ENCODE measurements at places on chromosomes 1 and 21. TPM values are rescaled to one million over a fixed set of nuclear protein-coding genes. Genes with fewer than 3 reads are reported as not detected.

The RGS5 gene
- total RNA-seq = 1.3 TPM

The AURKAIP1 gene
- 60.4 TPM for total RNA-seq

DNA sequence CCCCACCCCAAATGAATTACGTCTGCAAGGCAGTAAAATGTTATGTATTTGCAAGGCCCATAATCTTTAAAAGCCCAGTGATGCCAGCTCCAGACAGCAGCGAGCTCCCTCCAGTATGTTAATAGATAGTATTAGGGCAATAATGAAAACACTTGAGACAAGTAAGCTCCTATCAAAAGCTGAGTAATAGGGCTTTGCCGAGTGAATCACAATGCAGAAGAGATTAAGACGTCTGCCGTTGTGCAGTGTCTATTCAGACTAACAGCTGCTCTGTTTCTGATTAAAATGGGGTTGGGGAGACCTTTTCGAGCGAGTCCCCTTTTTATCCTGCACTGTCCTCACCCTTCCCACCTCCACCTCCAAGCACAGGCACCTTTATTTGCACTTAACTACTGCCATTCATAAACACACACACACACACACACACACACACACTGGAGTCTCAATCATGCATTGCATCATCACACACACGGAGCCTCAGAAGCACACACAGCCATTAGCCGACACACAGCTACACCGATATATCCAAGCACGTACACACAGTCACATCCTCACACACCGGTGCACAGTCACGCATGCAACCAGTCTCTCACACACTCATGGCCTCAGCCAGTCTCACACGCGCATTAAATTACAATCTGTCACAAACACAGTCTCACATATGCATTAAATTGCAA, 46.0 kb upstream of the FOXO6 start:
- no peak for DNase-seq
- H3K4me3 ChIP-seq = no peak overlapping the region
- no peak overlapping the region for H3K27ac ChIP-seq

The OR2T33 gene
- not detected for total RNA-seq

GRCh38 chr1:163171826-163172225, 30.9 kb downstream of the RGS5 start:
- H3K36me3 ChIP-seq = no peaks in the 10 kb centered on the region
- H3K27ac ChIP-seq = no peak overlapping the region
- no peaks in the 10 kb centered on the region for H3K27me3 ChIP-seq
- DNase-seq = no peak
- H3K4me1 ChIP-seq = no peaks in the 10 kb centered on the region
- H3K4me3 ChIP-seq = no peak overlapping the region

DNA sequence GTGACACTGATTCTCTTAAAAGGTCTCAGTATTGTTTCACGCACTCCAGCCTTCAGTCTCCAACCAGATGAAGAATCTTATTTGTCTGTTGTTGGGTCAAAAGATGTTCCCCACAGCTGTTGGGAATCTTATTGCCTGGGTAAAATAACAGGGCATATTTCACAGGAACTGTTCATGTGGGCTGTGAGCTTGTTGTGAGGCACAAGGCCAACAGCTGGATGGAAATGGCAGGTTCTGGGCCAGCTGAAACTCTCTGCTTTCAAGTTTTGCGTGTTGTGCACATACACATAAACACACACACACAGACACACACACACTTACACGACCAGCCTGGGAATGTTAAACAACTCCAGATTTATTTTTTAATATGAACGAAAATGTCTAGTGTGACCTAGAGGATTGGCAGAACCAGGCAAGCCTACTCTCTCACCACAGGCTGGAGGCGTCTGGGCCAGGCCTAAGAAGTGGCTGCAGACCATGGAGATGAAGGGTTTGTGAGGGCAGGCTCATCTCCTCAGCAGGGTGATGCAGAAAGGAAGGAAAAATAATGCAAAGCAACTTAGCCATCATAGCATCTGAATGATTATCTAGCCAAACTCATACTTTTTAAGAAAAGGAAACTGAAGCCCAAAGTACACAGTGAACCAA, 357.0 kb downstream of the TTLL7 start:
- H3K4me1 ChIP-seq = no peaks in the 10 kb centered on the region
- no peaks in the 10 kb centered on the region for H3K36me3 ChIP-seq
- no peak overlapping the region for H3K27ac ChIP-seq

GRCh38 chr1:211920141-211920572, 89.6 kb upstream of the LPGAT1 start:
- no peak overlapping the region for H3K4me3 ChIP-seq
- no peaks in the 10 kb centered on the region for H3K27me3 ChIP-seq
- H3K27ac ChIP-seq = no peak overlapping the region
- DNase-seq = no peak

- H3K4me1 ChIP-seq = no peaks in the 10 kb centered on the region
- no peak overlapping the region for H3K4me3 ChIP-seq
- H3K27me3 ChIP-seq = no peaks in the 10 kb centered on the region
- peaks cover 18% of the 10 kb centered on the region for H3K36me3 ChIP-seq
- no peak overlapping the region for H3K27ac ChIP-seq
- no peak for DNase-seq
Measured at GRCh38 chr1:35835398-35835797, 27.6 kb downstream of the AGO4 start.

DNA sequence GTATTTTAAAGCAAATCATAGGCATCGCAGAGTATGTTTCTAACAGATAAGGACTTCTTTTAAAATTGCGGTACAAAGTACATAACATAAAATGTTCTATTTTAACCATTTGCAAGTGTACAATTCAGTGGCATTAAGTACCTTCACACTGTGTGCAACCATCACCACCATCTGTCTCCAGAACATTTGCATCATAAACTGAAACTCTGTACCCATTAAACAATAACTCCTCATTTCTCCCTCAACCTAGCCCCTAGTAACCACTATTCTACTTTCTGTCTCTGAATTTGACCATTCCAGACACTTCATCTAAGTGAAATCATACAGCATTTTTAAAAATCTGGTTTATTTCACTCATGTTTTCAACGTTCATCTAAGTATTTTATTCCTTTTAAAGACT, 16.6 kb upstream of the ATF3 start:
- no peaks in the 10 kb centered on the region for H3K36me3 ChIP-seq
- DNase-seq = no peak
- H3K4me1 ChIP-seq = peaks cover 18% of the 10 kb centered on the region
- peaks cover 11% of the 10 kb centered on the region for H3K27me3 ChIP-seq

The PTAFR gene
- 1.7 TPM for total RNA-seq

The ANGPTL3 gene
- total RNA-seq = not detected

DNA sequence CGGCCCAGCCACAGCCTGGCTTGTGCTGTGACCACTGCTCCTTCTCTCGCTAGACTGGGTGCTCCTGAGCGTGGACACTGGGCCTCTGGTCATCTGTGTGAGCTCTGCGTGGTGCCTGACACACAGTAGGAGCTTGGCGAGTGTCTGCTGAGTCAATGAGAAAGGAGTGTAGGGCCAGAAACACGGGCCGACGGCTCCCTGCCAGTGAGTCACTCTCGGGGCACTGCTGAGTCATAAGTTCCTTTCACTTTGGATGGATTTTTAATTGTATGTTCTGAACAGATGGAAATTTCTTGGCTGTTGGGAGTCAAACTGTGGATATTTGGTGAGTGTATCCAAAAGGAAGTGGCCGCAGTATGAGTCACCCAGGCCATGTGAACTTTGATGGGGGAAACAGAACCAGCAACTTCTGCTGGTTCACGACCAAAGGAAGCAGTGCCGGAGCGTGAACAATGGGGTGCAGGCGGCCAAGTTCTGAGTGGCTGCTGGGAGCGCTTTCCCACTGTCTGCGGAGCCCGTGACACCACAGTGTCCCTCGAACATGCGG, 41.0 kb upstream of the COL18A1 start:
- H3K27ac ChIP-seq = no peak overlapping the region
- H3K27me3 ChIP-seq = no peaks in the 10 kb centered on the region
- DNase-seq = no peak
- no peaks in the 10 kb centered on the region for H3K36me3 ChIP-seq
- peaks cover 7% of the 10 kb centered on the region for H3K4me1 ChIP-seq

DNA sequence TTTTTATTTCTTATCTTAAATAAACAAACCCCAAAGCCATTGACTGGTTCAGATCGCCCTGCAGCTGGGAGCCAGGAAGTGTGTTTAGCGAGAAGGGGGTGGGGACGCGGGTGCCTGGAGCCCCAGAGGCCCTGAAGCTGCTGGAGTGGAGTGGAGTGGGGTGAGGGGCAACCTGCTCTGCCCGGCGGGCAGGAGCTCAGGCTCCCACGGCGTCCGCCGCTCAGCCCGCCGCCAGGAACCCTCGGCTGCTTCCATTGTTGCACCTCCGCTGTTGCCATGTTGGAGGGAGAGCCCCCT, 673 bp downstream of the PIK3C2B start:
- H3K4me1 ChIP-seq = peaks cover 51% of the 10 kb centered on the region
- peak; percentile 70 for DNase-seq
- peak overlapping the region; percentile 90 for H3K27ac ChIP-seq
- H3K36me3 ChIP-seq = no peaks in the 10 kb centered on the region

- H3K27ac ChIP-seq = no peak overlapping the region
- H3K36me3 ChIP-seq = no peaks in the 10 kb centered on the region
- H3K27me3 ChIP-seq = no peaks in the 10 kb centered on the region
- no peak for DNase-seq
- no peak overlapping the region for H3K4me3 ChIP-seq
Measured at GRCh38 chr1:201706109-201706508, 122.8 kb upstream of the IPO9 start.
